Common myeloid progenitor, CD34-positive (primary cell): ENCODE measurements at places on chromosomes 2 and 18.

GRCh38 chr2:136242100-136242499, 124.2 kb upstream of the CXCR4 start:
- H3K27me3 ChIP-seq: no peaks in the 10 kb centered on the region
- no peak overlapping the region for H3K4me3 ChIP-seq
- H3K27ac ChIP-seq: no peak overlapping the region
- H3K4me1 ChIP-seq: peaks cover 28% of the 10 kb centered on the region

DNA sequence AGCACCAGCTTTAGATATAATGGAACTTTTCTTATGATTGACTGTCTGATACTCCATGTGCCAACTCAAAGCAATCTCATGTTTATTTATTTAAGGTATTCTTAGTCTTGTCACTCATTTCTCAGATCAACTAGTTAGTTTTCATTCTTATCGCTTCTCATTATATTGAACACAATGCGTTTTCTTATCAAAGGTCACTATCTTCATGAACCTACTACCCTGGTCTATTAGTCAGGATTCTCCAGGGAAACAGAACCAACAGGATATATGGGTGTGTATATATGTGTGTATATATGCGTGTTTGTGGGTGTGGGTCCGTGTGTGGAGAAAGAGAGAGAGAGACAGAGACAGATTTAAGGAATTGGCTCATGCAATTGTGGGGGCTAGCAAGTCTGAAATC, 619.9 kb downstream of the ZEB2 start:
- no peaks in the 10 kb centered on the region for H3K36me3 ChIP-seq
- no peaks in the 10 kb centered on the region for H3K4me1 ChIP-seq
- no peak for DNase-seq
- no peak overlapping the region for H3K4me3 ChIP-seq
- H3K27me3 ChIP-seq: no peaks in the 10 kb centered on the region

DNA sequence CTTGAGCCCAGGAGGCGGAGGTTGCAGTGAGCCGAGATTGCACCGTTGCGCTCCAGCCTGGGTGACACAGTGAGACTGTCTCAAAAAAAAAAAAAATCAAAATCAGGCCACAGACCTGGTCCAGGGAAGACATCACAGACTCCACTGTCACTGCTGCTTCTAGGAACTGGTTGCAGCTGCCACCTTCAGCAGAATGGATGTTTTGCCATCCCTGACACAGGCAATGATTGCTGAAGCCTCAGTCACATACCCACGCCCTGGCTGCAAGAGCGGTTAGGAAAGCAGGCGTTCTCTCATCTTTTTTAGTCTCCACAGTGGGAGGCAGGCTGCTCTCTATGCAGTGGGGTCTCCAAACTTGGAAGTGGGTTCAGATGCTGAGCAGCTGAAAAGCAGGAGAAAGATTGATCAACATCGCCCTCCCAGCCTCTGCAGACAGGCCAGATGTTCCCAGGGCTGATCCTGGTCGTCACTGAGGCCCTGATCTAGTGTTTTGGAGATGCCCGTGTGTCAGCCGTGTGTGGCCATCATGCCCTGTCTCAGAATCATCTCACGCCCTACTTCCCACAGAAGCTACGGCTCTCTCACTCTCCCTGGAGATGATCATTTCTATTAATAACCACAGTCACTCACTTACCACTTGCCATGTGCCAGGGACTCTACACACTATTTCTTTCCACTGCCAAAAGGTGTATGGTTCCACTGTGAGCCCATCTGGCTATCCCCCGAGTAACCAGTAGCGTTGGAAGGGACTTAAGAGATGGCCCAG, 91.8 kb downstream of the PLB1 start:
- DNase-seq: no peak
- no peak overlapping the region for H3K4me3 ChIP-seq
- H3K36me3 ChIP-seq: no peaks in the 10 kb centered on the region
- H3K27ac ChIP-seq: no peak overlapping the region

DNA sequence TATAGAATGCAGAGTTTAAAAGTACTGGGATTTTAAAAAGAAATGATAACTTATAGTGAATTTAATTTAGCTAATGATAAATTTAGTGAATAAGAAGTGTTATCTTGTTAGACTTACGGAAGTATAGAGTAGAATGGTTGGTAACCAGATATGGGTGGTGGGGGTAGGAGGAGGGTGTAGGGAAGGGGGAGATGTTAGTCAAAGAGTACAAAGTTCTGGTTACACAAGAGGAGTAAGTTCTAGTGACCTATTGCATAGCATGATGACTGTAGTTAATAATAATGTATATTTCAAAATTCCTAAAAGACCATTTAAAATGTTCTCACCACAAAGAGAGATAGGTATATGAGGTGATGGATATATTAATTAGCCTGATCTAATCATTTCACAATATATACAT, 184.8 kb upstream of the STON1 start:
- peaks cover 9% of the 10 kb centered on the region for H3K4me1 ChIP-seq
- no peaks in the 10 kb centered on the region for H3K27me3 ChIP-seq
- DNase-seq: no peak
- peaks cover 10% of the 10 kb centered on the region for H3K36me3 ChIP-seq
- H3K27ac ChIP-seq: no peak overlapping the region

GRCh38 chr2:139353874-139354273, 573.7 kb upstream of the NXPH2 start:
- no peak overlapping the region for H3K27ac ChIP-seq
- no peaks in the 10 kb centered on the region for H3K27me3 ChIP-seq
- no peak for DNase-seq

DNA sequence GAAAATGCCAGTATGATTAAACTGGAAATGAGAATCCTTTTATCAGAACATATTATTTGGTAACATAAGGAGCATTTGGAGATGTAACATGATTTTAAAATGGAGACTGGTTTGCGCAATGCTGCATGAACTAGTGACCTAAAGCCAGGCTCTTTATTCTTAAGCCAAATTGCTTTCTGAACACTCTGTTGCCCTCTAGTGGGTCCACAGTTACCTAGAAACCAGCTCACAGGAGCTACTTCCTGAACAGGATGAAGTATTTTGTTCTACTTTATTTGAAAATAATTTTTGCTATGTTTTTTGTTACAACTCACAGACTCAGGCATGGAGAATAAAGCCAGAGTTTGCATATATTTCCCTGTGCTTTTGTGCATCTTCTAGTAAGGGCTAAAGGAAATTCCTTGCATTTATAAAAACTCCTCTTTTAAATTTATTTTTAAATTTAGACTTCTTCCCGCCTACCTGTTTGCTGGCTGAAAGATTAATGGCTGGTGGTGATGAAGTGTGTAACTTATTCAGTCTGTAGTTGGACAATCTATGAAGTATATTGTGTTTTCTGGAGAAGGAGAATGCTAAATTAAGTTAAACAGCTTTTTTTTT, 146.7 kb downstream of the PARD3B start:
- no peak overlapping the region for H3K27ac ChIP-seq
- no peaks in the 10 kb centered on the region for H3K36me3 ChIP-seq
- H3K4me1 ChIP-seq: no peaks in the 10 kb centered on the region

GRCh38 chr18:30093376-30093775, 949.2 kb downstream of the DSC3 start:
- DNase-seq: no peak
- H3K4me1 ChIP-seq: no peaks in the 10 kb centered on the region
- H3K27me3 ChIP-seq: no peaks in the 10 kb centered on the region
- no peak overlapping the region for H3K27ac ChIP-seq

- DNase-seq: no peak
- no peak overlapping the region for H3K4me3 ChIP-seq
- peaks cover 9% of the 10 kb centered on the region for H3K27me3 ChIP-seq
These were observed 67.4 kb downstream of the MOGAT1 start for GRCh38 chr2:222738809-222739208.

GRCh38 chr2:132937629-132938028, 267.6 kb upstream of the LYPD1 start:
- no peak overlapping the region for H3K27ac ChIP-seq
- no peaks in the 10 kb centered on the region for H3K36me3 ChIP-seq
- no peak for DNase-seq
- no peaks in the 10 kb centered on the region for H3K4me1 ChIP-seq

GRCh38 chr18:60656553-60656952, 284.0 kb upstream of the MC4R start:
- H3K36me3 ChIP-seq: no peaks in the 10 kb centered on the region
- H3K27me3 ChIP-seq: no peaks in the 10 kb centered on the region
- DNase-seq: peak; percentile 66
- H3K4me3 ChIP-seq: no peak overlapping the region

GRCh38 chr2:121297217-121297830, 12.3 kb upstream of the TFCP2L1 start:
- no peak overlapping the region for H3K4me3 ChIP-seq
- no peaks in the 10 kb centered on the region for H3K4me1 ChIP-seq
- H3K27me3 ChIP-seq: no peaks in the 10 kb centered on the region
- peak; percentile 57 for DNase-seq

DNA sequence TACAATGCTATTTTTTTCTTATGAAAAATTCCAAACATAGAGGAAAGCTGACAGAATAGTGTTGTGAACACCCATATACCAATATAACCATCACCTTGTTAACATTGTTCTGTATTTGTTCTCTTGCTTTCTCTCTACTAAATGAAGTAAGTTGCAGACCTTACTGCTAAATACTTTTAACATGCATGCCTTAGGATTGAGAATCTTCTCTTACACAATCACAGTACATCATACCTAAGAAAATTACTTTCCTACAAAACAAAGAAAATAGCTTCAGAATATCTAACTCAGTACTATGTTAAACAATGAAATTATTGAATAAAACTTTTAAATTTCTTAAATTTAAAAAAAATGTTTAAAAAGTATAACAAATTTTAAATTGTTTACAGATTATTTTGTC, 136.5 kb downstream of the UBR3 start:
- peaks cover 35% of the 10 kb centered on the region for H3K36me3 ChIP-seq
- H3K4me1 ChIP-seq: no peaks in the 10 kb centered on the region
- no peak overlapping the region for H3K4me3 ChIP-seq
- H3K27ac ChIP-seq: no peak overlapping the region

GRCh38 chr2:195520671-195521155, 136.3 kb upstream of the SLC39A10 start:
- H3K27me3 ChIP-seq: no peaks in the 10 kb centered on the region
- H3K27ac ChIP-seq: no peak overlapping the region
- no peaks in the 10 kb centered on the region for H3K36me3 ChIP-seq

- H3K27ac ChIP-seq: no peak overlapping the region
- DNase-seq: no peak
- H3K4me1 ChIP-seq: no peaks in the 10 kb centered on the region
- H3K27me3 ChIP-seq: no peaks in the 10 kb centered on the region
- no peaks in the 10 kb centered on the region for H3K36me3 ChIP-seq
These were observed 946.9 kb upstream of the SOX11 start for GRCh38 chr2:4745056-4745991.

GRCh38 chr18:5297597-5297996, 2.1 kb upstream of the ZBTB14 start:
- no peaks in the 10 kb centered on the region for H3K27me3 ChIP-seq
- DNase-seq: no peak
- H3K36me3 ChIP-seq: no peaks in the 10 kb centered on the region
- H3K27ac ChIP-seq: no peak overlapping the region

GRCh38 chr2:100422320-100423055, 5.0 kb upstream of the CHST10 start:
- H3K36me3 ChIP-seq: no peaks in the 10 kb centered on the region
- no peaks in the 10 kb centered on the region for H3K27me3 ChIP-seq
- H3K4me1 ChIP-seq: no peaks in the 10 kb centered on the region
- H3K4me3 ChIP-seq: no peak overlapping the region
- peak; percentile 20 for DNase-seq

GRCh38 chr2:64796926-64797325, 143.2 kb upstream of the SERTAD2 start:
- no peaks in the 10 kb centered on the region for H3K27me3 ChIP-seq
- no peak overlapping the region for H3K4me3 ChIP-seq
- DNase-seq: no peak
- no peak overlapping the region for H3K27ac ChIP-seq
- H3K36me3 ChIP-seq: no peaks in the 10 kb centered on the region
- peaks cover 23% of the 10 kb centered on the region for H3K4me1 ChIP-seq

DNA sequence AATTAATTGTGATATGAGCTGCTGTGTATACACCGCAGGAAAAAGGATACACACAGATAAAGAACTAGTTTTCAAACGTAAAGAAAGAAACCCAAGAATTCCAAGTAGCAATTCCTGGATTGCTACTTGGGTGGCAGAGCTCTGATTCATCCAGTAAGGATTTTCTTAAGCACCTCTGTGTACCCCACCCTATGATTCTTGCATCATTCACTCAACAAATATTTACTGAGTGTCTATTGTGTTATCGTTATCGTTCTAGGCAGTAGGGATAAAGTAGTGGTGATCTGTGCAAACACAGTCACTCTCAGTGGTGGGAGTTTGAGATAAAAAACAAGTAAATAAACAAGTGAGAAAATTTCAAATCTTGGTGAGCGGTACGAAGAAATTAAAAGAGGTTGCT, 4.9 kb upstream of the TMEM200C start:
- peaks cover 72% of the 10 kb centered on the region for H3K27me3 ChIP-seq
- H3K36me3 ChIP-seq: no peaks in the 10 kb centered on the region
- H3K4me1 ChIP-seq: no peaks in the 10 kb centered on the region
- no peak for DNase-seq
- H3K27ac ChIP-seq: no peak overlapping the region

DNA sequence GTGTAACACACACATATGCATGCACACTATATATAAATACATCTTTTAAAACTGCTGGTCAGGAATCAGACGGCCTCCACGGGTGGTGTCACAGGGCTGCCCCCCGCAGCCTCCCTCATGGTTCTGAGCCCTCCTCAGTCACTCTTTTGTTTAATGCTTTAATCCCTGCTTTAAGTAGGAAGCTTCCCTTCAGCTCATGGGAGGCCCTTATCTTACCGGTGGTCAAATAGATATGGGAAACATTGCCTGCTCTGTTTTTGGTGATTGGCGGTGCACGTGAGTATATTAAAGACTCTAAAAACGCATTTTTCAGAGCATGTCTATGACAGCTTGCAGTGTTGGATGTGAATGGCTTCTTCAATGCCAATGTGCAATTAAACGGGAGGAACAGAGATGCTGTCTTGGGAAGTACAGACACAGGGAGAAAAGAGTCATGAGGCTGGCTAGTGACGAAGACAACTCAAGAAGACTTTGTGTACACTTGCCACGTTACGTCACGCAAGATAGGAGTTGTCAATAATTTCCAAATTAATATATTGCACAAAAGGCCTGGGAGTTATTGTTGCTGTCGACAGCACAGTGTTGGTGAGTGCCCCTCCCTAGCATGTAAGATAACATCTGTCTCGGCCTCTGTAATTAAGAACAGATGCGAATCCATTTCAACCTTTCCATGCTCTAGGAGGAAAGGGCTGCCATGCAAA, 23.3 kb downstream of the GNLY start:
- DNase-seq: no peak
- no peaks in the 10 kb centered on the region for H3K36me3 ChIP-seq
- peaks cover 40% of the 10 kb centered on the region for H3K4me1 ChIP-seq
- H3K4me3 ChIP-seq: no peak overlapping the region
- no peaks in the 10 kb centered on the region for H3K27me3 ChIP-seq

GRCh38 chr18:69216321-69216720, 184.4 kb upstream of the DOK6 start:
- H3K27me3 ChIP-seq: no peaks in the 10 kb centered on the region
- no peaks in the 10 kb centered on the region for H3K36me3 ChIP-seq
- DNase-seq: peak; percentile 0
- no peak overlapping the region for H3K4me3 ChIP-seq
- no peak overlapping the region for H3K27ac ChIP-seq
